GDM1 (cell line): ENCODE measurements at places on chromosomes 12 and 14.

GRCh38 chr12:115672086-115672485 is 605.4 kb downstream of the MED13L start:
- DNase-seq, result no peak

GRCh38 chr12:118374909-118375308 is 1.4 kb upstream of the SUDS3 start:
- DNase-seq, result no peak

DNA sequence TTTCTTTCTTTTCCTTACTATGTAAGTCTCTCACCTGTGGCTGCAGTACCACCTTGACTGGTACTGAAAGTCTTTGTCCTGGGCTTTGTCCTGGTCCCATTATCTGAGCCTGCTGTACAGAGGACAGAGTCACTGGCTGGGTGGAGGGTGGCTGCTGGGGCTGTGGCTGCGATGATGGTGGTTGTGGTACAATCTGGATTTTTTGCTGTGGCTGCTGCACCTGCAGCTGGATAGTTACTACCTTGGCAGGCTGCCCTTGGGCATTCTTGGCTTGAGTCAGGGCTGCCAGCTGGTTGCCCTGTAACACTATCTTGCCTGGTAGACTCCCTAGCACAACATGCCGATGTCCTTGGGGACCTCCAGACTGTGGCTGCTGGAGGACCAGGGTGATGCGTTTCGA is 27.0 kb downstream of the CHD8 start:
- no peak for DNase-seq

- DNase-seq, result no peak
Measured at GRCh38 chr14:63633801-63634200, 7.9 kb downstream of the WDR89 start.

- DNase-seq, result peak; percentile 74
Measured at GRCh38 chr12:24226745-24227350, 277.4 kb upstream of the SOX5 start.

GRCh38 chr14:99395909-99396530 is 84.6 kb downstream of the SETD3 start:
- no peak for DNase-seq
